ENCODE measurements at places on chromosomes 13 and 19.

DNA sequence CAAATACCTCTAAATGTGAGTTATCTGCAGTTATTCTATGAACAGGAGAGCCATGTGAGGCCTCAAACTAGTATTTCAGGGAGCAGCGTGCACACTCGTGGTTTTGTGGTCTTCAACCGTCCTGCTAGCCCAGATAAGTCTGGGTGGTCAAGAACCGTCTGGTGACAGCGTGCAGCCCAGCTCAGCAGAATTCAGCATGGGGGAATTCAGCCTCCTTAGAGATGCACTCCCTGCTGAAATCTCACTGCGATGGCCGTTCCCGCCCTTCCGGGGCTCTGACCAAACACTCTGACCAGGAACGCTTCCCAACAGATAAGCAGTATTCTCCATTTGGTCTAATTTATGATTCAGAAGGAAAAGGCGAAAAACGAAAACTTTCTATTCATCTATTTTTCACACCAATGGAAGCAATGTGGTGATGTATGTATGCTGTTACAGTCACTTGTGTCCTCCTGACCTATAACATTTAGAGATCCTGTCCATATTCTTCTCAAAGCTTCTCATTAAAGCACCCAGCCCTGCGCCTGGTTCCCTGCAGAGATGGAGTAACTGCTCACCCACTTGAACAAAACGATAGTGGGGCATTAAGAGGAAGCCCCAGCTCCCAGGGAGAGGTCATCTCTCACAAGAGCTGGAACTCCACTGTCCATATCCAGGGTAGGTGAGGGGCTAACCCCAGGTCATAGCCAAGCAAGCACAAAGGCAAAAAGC lies 2.9 kb downstream of the ANKRD27 start:
- DNase-seq, result no peak

- no peak for DNase-seq
Observed at GRCh38 chr19:3818466-3818865, 32.3 kb upstream of the MATK start.

DNA sequence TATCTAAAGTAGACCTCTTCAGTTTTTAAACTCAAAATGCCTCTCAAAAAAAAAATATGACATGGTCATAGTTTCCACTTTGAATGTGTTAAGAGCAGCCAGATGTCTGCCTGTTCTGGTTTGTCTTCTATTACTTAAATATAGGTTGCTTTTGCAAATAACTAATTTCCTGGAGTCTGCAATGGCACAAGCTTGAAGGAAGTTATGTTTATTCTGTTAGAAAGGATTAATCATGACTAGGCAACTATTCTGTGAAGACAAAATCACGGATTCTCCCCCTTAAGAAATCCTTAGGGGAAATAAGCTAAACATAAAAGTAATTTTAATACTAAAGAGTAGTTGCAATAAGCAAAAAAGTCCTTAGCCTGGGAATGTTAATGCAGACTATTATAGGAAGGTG lies 26.3 kb downstream of the SKA3 start:
- DNase-seq, result no peak

GRCh38 chr19:16141043-16141442 lies 2.4 kb upstream of the HSH2D start:
- no peak for DNase-seq

DNA sequence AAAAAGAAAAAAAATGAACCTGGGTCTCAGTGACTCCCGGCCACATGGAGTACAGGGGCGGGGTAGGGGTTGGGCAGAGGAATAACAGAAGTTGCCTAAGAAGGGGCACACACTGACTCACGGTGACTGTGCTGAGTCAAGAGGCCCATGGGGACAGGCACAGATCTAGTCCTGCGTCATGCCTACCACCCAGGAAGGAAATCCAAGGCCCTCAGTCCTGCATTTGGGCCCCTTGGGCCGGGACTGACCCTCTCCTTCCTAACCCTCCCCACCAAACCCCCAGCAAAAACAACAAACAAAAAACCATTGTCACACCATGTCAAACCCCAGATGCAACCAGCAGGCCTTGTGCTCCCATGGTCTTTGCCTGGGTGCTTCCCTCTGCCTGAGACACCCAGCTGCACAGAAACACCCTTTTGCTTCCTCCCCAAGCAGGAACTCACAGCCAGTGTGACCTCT lies 9.6 kb upstream of the NOTCH3 start:
- no peak for DNase-seq

DNA sequence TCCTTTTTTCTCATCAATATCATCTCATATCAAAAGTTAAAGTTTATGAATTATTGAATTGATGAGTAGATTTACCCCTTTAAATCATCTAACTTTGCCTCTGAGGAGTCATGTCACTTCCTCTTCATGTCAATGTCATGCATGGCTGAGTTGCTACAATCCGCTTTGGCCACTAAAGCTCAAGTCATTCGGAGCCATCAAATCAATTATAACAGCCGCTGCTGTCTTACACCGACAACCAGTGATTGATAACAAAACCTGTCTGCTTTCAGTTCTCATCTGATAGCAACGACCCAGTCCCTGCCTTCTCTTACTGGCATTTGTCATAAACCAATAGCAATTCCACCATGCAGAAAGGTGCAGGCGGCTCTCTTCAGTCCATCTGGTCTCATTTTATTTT lies 429.3 kb downstream of the DIAPH3 start:
- no peak for DNase-seq

GRCh38 chr13:24038405-24038804 lies 122.1 kb upstream of the SPATA13 start:
- no peak for DNase-seq

DNA sequence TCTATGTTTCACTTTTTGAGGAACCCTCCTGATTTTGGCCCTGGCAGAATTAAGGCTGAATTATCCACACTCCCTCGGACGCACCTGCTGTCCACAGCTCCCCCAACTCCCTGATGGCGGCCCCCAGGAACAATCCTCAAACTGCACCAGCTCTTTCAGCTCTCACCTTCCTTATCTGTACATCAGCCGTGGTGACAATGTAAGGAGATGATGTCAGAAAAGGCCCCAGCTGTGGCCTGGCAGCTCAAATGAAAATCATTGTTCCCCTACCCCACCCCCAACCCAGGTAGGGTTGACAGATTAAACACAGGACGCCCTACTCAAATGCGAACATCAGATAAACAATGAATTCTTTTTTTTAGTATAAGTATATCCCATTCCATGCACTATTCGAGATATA lies 35.0 kb upstream of the KLF2 start:
- no peak for DNase-seq

DNA sequence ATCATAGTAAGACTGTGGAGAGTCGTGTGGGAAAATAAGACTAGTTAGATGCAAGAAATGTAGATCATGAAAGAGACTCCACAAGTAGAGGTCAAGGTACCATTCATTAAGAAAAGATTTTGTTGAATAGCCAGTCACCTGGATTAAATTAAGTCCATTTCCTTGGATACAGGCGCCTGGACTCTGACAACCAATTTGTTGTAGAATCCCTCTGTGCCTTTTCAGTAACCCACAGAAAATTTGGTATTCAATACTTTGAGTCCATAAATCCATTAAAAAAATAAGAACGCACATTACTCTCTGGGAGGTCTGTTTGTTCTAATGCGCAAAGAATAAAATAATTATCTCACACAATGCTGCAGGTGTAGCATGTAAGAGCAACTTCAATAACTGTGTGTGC lies 469.4 kb downstream of the KLF12 start:
- no peak for DNase-seq

GRCh38 chr13:83907196-83907989 lies 25.1 kb upstream of the SLITRK1 start:
- DNase-seq, result no peak

DNA sequence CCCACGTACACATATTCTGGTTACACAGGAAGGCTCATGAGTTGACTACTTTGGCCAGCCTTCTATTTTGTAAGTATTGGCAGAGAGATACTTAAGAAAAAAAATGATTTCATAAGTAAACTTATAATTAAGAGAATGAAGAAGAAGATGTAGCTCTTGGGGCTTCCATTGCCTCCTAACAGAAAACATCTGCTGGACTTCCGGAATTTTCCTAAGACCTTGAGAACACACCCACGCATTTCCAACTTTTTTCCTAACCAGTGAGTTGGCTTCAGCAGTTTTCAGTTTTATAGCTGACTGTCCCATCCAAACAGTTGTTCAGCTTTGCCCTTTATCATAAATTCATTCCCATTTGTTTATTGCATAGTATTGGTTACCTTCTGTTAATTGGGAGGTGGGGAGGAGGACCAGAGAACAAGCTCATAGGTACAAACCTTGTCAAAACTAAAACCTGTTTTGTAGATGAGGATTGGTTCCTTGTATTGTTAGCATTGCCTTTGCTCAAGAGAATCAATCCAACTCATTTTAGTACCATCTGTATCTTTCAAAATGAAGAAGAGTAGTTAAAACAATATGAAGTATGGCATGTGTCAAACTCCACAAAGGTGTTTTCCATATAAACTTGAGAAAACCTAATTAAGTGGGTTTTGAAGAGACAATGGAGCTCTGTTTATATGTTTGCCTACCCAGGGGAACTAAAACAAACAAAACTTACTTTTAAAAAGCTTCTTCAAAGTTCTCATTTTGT lies 93.9 kb downstream of the COL4A2 start:
- DNase-seq, result no peak

DNA sequence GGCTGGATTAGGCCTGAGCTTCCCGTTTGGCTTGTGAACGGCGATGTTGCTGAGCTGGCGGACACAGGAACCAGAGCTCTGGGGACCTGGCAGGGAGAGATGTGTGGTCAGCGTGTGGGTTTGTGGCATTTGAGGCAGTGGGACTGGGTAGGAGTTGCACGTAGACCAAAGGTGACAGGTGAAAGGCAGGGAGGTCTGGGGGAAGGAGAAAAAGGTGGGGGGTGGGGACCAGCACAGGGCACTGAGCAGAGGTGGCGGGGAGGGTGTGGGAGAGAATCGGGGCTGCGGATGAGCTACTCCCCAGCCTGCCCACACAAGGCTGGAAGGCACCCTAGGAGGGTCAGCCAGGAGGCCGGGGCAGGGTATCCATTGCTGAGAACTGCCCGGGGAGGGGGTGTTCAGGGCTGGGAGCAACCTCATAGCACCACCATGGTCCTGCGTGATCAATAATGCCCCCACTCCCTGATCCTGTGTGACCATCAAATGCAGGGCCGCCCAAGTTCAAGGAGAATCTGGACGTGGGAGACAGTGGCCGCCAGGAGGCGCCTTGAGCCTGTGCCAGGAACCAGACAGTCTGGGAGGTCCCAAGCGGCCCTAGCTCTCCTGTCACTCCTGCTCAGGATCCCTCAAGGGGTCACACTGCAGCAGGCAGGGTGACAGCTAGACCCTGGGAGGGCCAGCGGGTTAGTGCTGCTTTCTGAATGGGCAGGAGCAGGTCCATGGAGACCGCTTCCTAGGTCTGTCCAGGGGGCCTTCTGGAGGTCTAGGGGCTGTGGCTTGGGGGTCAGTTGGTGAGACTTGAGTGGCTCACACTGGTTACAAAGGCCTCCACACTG lies 12.8 kb upstream of the SELENOW start:
- no peak for DNase-seq

DNA sequence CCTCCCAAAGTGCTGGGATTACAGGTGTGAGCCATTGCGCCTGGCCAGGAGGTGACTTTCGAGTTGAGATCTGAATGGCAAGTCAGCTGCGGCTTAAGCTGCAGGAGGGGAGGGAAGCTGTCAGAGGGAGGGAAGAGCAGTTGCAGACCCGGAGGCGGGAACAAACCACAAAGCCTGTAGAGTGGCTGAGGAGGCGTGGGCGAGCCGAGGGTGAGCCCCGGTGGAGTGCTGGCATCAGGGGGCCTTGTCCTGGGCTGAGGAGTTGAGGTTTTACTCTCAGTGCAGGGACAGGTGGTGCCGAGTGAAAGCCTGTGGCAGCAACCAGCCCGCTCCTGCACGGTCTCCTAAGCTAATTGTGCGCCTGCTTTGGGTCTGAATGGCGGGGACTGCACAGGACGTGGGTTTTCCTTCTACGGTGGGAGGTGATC lies 24.2 kb downstream of the PPP1R37 start:
- DNase-seq, result no peak
